ENCODE measurements at places on chromosomes 1 and 21.

- no peak for DNase-seq
Measured at GRCh38 chr1:117818456-117818855, 111.0 kb downstream of the GDAP2 start.

DNA sequence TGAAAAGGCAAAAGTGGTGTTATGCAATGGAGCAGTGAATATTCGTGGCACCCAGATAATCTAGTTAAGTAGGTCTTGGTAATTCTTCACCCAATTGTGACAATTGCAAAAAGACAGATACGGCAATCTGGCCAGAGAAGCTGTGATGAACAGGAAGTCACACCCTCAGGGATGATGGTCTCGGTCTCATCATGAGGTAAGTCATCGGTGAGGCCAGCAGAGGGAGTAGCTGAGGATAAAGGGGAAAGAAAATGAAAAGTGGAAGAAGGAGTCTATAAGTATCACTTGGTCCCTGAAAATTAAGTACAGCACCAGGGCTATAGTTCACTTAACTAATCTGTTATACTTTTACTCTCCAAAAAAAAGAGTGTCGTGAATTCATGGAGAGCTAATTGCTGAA, 258.8 kb upstream of the NCAM2 start:
- no peak for DNase-seq

DNA sequence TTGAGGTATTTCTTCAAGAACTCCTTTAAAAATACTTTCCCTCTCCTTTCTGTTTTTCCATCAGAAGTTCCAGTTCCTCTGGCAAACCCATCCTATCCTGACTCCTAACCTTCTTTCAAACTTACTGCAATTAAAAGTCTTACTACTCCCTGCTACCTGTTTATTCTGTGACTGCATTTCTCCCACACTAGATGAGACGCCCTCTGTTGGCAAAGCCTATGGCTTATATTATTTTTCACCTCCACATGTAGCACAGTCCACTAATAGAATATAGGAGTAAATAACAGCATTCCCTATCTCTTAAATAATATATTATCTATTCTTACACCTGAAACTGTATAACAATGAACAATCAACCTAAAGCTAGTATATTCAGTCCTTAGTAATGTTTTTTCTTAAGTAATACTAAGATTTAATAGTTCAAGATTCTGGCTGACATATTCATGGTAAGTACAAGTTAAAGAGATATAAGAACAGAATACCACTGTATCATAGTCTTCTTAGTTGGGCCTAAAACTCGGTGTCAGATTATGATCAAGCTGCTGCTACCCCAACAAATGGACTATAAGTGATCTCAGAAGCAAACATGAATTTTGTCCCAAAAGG, 54.8 kb downstream of the RAB3GAP2 start:
- DNase-seq = no peak

DNA sequence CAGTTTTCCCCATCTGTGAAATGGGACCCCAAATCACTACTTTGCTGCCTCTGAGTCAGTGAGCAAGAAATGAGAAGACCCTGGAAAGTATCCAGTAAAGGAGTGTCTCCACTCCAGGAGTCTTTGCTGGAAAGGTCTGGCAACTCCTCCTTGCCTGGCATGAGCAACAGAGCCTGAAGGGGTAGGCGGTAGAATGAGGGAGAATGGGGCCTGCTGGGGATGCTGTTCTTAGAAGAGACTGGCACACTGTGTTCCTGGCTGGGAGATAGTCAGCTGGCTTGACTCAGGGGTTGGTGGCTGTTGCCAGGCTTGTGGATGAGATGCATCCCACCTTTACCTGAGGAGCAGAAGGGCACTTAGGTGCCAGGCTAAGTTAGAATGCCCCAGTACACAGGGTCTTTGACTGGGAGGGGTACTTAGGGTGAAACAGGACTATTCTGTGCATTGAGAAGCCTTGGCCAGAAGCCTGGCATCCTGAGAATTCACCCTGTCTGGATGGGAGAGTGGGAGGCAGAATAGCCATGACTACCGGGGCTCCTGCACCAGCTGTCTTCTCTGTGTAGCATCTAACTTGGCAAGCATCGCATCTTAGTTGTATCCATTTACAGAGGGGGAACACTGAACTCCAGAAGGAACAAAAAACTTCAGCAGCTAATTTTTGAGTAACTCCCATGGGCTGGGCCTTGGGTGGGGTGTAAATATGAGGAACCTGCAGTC, 2.5 kb downstream of the MFSD2A start:
- DNase-seq = no peak

GRCh38 chr1:84143796-84144565, at the start of gene PRKACB:
PRKACB (plus strand) TSS chr1:84144271; CDS start chr1:84144362, 91 bp downstream.
- no peak for DNase-seq

GRCh38 chr1:202034683-202035462, 24.5 kb downstream of the ELF3 start:
- no peak for DNase-seq

DNA sequence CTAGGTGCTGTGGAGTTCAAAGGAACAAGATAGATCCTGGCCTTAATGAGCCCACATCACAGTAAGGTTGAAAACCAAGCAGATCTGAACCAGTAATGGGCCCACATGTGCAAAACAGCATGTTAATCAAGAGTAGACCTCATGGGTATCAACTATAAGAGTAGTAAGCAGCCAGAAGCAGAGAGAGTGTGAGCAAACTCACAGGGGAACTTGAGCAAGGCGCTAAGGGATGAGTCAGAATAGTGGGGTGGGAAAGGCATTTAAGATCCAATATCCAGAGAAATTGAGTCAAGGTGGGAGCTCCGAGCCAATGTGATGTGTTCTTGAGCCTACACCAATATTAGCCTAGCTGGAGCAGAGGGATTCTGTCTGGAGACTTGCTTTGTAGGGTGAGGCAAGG, 52.4 kb upstream of the GJA5 start:
- no peak for DNase-seq

- DNase-seq = no peak
Measured at GRCh38 chr1:244865820-244866219, 1.5 kb upstream of the HNRNPU start.

DNA sequence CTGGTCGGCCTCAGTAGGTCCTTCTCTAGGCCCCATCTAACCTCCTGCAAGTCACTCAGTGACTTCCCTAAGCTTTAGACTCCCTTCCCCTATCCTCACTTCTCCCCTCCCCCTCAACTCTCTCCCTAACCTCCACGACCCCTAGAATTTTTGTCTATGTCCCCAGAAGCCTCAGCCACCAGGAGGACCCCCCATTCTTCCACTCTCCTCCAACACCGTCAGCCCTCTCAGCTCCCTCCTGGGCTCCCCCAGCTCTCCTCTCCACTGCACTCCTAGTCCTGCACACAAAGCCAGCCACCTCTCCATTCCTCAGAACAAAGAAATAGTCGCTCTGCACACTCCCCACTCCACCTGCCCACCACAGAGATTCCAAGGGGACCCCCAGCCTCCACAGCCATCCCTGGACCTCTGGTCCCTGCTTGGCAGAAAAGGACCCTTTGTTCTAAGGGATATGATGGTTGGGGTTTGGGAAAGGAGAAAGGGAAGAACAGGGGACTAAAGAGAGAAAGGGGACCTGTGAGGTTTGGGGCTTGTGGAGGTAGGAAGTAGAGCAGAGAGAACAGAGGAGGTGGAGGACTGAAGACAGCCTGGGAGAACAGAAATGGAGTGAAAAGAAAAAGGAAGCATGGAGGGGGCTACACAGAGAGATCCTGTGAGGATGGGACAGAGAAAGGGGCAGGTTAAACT, 2.8 kb downstream of the ARHGEF2 start:
- DNase-seq = no peak

DNA sequence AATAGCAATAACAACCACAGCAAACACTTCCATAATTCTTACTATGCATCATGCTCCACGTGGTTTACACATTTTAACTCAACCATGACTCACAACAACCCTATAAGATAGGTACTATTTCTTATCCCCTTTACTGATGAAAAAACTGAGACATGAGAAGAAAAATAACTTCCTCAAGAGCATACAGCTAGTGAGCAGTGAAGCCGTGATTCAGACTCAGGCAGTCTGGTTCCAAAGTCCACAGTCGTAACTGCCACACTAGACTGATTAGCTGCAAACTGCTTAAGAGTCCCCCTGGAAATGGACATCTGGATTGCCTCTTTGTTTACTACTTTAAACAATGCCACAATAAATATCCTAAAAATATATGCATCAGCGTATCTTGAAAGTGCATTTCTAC, 55.7 kb downstream of the PLD5 start:
- DNase-seq = no peak

Data from activated effector memory CD4-positive, alpha-beta T cell treated with Interleukin-2 at 50 U/mL for 16 hours (primary cell).